A549 (cell line): ENCODE measurements at places on chromosomes 16 and 17.

DNA sequence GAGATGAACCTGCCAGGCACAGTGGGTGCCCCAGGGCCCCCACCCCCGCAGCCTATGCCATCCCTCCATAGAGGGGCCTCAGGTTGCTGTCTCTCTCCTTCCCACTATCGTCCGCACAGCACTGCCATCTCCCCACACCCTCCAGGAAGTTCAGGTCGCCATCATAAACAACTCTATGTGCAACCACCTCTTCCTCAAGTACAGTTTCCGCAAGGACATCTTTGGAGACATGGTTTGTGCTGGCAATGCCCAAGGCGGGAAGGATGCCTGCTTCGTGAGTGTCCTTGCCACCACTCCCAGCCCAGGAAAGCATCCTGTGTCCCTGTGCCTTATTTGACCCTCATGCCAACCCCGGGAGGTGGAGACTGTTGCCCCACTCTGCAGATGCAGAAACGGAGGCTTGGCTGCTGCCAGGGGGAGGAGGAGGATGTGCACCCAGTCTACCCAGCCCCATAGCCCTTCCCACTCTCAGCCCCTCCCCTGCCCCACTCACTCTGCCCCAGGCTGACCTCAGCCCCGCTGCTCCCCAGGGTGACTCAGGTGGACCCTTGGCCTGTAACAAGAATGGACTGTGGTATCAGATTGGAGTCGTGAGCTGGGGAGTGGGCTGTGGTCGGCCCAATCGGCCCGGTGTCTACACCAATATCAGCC lies 3.9 kb downstream of the PRSS21 start:
- DNase-seq = no peak

DNA sequence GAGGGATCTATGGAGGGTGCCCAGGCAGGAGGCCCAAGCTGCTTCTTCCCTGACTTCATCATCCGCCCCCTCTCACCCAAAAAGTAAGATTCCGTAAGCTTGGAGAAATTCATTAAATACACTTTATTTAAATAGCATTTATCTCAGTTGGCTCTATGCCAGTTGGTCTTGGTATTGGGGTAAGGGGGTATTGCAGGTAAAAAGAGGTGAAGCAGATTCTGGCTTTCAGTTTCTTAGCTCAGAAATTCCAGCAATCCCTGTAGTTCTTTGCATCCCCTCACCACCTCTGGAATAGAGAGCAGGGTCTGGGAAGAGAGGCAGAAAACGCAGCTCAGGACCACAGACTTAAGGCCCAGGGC lies 750 bp upstream of the ALDOC start:
- DNase-seq = no peak

GRCh38 chr16:84657229-84657837 lies 9.0 kb downstream of the KLHL36 start:
- DNase-seq = no peak

- no peak for DNase-seq
These were observed 25.0 kb downstream of the GABARAPL2 start for GRCh38 chr16:75590920-75591843.

DNA sequence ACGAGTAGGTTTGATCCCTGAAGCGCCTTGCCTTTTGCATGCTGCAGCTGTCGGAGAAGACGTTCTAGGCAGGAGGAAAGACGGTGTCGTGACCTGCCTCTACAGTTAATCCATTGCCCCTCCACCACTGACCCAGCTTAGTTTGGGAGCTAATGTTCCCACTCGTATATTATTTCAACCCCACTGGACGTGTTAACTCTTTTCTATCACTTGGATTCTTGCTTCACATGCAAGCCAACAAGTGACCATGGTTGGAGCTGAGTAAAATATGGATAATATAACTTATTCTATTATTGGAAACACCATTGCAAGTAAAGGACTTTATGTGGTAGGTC lies 681 bp downstream of the CALCOCO2 start:
- no peak for DNase-seq

DNA sequence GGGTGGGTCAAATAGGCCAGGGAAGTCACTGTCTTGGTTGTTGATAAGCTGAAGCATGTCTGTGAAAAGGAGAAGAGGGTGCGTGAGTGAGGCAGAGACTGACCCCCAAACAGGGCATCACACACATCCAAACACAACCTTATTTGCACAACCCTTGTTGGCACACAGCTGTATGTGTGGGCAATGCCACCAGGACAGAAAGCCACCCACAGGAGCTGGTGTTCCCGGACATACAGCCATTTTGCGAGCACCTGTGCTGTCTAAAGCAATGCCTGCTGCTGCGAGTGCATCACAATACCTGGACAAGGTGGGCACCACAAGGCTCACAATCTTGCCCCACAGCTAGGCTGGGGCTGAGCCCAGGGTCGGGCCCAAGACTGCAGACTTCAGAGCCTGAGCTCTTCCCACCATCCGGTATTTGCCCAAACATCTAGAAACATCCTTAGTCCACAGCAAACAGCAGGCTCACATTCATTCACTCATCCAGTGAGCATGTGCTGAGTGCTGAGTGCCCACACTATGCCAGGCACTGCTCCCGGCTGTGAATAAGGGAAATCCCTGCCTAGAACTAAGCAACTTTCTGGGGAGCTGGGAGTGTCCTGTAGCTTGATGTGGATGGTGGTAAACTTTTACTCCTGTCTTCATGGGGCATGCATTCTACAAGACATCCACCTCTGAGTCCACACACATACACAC lies 16.2 kb downstream of the SREBF1 start:
- no peak for DNase-seq

GRCh38 chr17:45222289-45222995 lies 757 bp downstream of the FMNL1 start:
- DNase-seq = no peak

DNA sequence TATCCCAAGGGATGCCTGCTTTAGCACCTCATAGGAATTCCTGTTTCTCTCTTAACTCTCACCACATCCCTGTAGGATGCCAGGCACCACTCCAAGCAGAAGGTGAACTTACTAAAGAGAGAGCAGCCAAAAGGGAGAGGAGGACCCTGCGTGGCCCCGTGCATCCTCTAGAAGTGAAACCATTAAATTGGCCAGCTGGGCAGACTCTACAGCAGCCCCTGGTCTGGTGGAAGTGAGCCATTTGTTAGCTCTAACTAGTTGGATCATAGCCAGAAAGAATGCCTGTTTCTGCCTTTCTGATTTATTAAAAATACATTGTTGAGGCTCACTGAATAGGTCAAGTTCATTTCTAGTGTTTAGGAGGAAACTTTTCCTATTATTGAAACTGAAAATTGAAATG lies 22.3 kb downstream of the TMEM11 start:
- no peak for DNase-seq

DNA sequence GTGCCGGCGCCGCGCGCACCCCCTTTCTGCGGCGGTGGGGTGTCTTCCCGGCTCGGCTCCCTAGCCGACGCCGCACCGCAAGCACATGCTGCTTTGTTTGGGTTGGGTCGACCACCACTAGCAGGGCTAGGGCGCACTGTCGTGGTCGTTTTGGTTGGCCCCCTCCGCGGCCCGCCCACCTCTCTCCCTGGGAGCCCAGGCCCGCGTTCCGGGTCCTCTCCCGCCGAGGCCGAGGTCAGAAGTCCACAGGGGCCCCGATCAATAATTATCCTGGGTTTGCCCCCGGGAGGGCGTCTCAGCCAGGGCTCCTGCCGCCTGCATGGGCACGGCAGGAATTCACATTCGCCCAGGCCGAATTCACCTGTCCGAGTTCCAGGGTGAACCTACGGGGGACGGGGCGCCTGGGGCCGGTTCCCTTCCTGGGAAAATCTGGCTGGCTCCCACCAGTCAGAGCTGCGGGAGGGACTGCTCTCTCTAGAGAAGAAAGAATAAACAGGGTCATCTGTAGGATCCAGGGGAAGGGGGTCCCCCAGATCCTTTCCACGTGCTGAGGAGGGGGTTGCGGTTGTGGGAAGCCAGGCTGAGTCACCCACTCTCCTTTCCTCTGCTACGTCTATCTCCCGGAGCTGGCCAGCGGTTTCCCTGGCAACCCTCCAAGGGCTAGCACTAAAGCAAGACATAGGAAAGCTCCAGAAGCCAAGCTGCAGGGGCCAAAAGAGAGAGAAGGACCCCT lies 584 bp upstream of the STAT5B start:
- DNase-seq = peak; percentile 66

DNA sequence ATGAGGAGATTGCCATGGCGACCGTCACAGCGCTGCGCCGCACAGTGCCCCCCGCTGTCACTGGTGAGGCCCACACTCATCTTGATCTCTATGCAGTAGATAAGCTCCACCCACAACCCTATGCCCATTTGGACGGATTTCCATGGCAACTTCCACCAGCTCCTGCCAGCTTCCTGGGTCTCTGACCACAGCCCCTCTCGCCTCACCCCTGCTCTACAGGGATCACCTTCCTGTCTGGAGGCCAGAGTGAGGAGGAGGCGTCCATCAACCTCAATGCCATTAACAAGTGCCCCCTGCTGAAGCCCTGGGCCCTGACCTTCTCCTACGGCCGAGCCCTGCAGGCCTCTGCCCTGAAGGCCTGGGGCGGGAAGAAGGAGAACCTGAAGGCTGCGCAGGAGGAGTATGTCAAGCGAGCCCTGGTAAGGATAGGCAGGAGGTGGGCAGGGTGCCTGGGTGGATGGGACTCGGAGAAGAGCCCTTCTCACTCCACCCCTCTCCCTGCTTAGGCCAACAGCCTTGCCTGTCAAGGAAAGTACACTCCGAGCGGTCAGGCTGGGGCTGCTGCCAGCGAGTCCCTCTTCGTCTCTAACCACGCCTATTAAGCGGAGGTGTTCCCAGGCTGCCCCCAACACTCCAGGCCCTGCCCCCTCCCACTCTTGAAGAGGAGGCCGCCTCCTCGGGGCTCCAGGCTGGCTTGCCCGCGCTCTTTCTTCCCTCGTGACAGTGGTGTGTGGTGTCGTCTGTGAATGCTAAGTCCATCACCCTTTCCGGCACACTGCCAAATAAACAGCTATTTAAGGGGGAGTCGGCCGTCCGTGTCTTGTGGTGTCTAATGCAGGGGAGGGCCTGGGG lies 4.3 kb downstream of the ALDOA start:
- no peak for DNase-seq

GRCh38 chr16:4514606-4515005 lies 24.0 kb downstream of the CDIP1 start:
- no peak for DNase-seq

GRCh38 chr16:56331399-56331798 lies 93.9 kb downstream of the AMFR start:
- no peak for DNase-seq

- DNase-seq = peak; percentile 99
These were observed 11.6 kb upstream of the CBX4 start for GRCh38 chr17:79850571-79851460.

DNA sequence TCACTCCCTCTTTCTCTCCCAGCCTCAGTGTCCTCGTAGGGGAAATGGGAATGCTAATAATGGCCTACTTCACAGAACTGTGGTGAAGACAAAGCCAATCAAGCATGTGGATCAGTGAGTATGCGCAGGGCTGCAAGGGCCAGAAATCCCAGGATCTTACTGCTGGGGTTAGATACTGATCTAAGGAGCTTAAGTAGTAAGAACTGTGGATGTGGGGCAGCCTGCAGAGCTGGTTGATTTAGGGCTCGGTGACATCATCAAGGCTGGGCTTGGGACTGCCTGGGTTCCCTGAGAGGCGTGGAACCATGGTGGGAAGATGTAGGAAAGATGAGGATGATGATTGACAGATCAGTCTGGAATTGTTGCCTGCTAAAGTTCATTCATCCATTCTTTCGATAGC lies 25.6 kb downstream of the GOSR2 start:
- no peak for DNase-seq

GRCh38 chr17:66310528-66311148 lies 8.2 kb downstream of the PRKCA start:
- DNase-seq = peak; percentile 52

DNA sequence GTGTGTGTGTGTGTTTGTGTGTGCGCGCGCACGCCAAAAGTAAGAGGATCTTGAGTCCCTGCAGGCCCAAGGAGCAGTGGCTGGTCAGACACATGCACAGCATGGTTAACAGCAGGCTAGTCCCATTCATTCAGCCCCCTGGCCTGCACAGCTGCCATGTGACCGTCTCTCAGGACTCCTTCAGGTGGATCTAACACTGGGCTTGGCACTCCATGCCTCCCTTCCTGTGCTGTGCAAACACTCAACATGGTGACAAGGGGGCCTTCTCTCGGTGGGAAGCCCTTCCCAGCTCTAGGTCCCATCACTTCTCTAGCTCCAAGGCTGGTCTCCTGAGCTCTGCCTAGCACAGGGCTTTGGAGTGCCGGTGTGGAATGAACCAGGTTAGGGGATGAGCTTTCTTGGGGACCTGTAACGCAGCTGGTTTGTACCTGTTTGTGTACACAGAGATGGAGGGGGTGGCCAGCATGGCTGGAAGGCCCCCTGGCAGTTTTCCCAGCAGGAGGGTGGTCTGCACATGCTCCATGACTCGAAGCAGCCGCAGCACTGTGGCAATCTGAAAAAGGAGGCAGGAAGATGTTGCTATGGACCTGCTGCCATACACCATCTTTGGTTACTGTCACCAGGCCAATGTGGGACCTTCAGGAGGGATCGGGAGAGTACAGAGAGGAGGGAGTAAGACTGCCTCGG lies 69.4 kb upstream of the GCSH start:
- no peak for DNase-seq

DNA sequence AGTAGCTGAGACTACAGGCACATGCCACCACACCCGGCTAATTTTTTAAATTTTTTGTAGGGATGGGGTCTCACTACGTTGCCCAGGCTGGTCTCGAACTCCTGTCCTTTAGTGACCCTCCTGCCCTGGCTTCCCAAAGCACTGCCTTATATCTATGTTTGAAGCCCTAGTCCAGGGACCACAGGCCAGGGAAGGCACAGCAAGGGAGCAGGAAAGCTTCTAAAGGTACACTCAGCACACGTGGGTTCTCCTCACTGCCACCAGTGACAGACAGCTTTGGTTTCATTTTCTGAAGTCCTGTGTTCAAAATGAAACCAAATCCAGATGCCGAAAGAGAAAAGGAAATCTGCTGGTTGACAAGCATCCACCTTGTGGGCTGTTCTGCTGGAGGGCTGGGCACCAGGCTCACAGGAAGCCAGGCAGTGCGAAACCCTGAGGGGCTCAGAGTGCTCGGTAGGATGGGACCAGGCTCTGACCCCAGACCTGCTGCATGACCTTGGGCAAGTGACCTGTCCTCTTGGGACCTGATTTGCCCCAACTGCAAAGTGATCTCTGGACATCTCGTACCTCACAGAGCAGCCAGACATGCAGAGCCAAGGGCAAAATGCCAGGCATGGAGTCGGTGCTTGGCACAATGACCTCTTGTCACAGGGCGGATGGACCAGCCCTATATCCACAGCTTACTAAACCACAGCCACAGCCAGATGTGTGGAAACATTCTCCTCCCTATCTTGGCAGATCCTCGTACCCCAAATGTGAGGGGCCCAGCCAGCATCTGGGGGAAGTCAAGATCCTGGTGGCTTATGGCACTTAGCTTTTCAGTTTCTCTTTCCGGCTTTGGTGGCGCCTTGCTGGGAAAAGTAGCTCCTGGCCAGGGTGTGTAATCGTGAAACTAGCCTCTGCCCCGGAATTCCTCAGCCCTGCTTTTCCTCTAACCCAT lies 2.8 kb upstream of the SOCS1 start:
- DNase-seq = no peak
